ENCODE measurements at places on chromosomes 3 and 15.

DNA sequence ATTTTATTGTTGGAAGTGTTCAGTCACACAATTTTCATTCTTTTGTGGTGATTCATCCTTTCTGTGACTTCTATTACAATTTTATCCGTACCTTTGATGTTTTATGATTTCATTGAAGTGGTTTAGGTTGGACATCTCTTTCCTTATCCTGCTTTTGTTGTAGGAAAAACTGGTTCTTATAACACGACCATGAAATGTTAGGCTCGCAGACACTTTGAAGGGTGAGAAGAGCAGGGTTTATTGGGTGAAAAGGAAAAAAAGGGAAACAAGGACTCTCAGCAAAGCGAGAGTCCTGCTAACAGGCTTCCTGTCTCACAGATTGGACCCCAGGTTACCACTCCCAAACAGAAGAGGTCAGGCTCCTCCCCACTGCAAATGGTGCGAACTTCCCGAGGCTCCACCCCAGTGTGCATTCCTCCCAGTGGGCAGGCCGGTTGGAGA, 257.4 kb downstream of the STXBP5L start:
- no peak for DNase-seq

GRCh38 chr3:152121270-152121636, 147.5 kb upstream of the MBNL1 start:
- DNase-seq = no peak

DNA sequence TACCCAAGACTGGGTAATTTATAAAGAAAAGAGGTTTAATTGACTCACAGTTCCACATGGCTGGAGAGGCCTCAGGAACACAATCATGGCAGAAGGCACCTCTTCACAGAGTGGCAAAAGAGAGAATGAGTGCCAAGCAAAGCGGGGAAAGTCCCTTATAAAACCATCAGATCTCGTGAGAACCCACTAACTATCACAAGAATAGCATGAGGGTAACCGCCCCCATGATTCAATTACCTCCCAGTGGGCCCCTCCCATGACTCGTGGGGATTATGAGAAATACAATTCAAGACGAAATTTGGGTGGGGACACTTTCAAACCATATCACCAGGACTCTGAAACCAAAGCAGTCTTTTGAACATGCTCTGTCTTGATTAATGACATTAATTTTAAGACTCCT, 7.0 kb downstream of the RTP3 start:
- DNase-seq = peak; percentile 56

GRCh38 chr3:14238356-14238755, 59.7 kb downstream of the LSM3 start:
- DNase-seq = no peak

- DNase-seq = no peak
Observed at GRCh38 chr15:75836959-75837334, 6.3 kb upstream of the UBE2Q2 start.

DNA sequence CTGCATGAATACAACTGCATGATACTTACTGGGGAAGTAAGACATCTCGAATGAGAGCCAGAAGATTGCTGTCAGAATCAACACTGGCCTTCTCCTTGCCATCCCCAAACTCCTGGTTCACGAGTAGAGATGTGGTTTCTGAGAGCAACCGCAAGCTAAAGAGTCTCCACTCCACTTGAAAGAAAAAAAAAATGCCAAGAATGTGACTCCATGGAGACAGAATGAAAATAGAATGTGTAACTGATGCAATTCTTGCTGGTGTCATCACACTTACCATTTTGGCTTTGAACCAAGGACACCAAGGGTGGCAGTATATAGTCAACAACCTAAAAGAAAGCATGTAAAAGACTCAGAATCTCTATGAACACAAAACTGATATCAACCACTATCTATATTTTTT, 280.4 kb downstream of the ULK4 start:
- DNase-seq = no peak

DNA sequence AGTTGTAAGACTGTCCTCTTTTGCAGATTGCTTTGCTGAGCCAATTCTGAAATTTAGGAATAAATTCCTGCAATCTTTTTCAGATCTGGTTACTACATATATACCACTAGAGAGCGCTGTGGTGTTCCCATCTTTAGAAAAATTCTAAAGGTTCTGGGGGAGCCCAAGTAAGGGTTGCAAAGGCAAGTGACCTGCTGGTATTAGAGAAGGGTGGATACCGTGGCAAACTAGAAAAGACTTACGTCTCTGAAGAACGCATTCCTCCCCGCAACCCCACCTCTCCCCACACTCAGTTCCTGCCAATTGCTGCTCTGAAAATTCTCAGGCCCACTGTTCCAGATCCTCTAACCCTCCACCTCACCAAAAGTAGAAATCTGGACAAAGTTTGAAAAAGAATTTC, 48.5 kb downstream of the EFHB start:
- no peak for DNase-seq

DNA sequence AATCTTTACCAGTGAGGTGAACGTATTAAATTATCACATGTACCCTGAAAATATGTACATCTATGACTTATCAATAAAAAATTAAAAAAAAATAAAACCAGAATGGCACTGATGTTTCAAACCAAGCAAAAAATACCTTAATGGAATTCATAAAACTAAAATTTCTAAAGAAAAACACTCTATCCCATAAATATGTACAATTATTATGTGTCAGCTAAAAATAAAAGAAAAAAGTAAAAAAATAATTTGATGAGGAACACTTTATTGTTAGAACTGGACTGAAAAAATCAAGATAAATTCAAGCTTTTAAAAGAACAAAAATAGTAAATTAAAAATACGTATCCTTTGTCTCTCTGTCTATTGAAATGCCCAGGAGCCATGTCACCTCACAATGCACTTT, 63.1 kb downstream of the IL20RB start:
- no peak for DNase-seq

DNA sequence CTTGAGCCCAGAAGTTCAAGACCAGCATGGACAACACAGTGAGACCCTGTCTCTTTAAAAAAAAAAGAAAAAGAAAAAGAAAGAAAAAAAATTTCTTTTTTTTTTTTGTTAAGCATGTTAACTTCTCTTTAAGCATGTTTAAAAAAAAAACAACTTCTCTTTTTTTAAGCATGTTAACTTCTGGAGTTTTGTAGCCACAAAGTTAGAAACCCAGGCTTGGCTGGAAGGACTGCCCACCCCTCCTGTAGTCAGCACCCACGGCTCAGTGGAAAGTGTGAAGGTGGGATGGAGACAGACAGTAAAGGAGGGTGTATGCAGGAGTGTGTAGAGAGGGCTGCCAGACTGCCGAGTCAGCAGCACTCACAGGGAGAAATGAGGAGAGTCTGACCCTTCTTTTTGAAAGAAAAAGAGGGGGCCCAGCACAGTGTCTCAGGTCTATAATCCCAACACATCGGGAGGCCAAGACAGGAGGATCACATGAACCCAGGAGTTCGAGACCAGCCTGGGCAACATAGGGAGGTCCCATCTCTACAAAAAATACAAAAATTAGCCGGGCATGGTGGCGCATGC, 33.2 kb downstream of the GOLGA8S start:
- DNase-seq = no peak

DNA sequence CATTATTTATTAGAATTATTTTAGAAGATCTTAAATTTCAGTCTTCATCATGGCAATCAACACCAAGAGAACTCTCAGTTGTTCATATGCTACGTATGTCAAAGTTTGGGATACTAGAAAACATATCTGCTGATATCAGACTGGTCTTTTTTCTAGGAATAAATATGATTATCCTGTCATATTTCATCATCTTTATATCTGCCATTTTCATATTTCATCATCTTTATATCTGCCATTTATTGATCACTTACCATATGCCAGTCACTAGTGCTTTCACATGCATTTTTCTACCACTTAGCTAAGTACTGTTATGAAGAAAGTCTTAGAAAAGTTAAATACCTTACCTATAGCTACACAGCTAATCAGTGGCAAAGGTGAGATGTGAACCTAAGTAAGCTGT, 2.8 kb upstream of the ZCWPW2 start:
- DNase-seq = no peak

All from stimulated activated CD4-positive, alpha-beta T cell treated with anti-CD3 and anti-CD28 coated beads, Interleukin-2, amount 100 ng/mL, for 24 hours (primary cell).